HL-60 (cell line): ENCODE measurements at places on chromosomes 16 and 17.

DNA sequence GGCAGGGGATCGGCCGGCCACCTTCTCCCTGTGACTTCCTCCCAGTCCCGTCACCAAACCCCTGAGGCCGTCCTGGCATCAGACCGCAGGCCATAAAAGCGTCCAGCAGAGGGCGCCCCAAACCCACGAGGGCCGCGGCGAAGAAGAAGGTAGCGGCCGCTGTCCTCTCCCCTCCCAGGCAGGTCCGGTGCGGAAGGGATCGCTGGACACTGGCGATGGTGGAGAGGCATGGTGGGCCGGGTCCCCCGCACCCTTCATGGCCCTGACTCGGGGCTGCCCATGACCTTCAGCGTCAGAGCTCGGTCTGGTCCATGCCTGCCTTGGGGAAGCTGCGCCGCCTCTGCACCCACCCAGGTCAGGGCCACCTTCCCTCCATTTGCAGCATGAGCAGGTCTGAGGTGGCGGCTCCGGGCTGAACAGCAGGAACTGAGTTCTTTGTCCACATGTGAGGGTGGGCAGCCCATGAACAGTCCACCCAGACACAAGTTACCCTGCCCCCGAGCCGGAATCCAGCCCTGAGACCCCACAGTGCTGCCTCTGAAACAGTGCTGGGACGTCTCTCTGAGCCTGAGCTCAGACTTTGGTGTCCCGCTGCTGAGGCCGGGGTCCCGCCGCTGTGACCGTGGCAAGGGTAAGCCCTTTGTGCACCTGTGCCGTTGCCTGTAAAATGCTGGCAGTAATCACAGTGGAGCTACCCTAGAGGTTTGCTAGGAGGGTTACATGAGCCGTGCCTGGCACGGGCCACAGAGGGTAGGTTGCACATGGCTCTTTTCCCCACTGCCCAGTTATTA is 40.8 kb upstream of the CMIP start:
- peak; percentile 37 for DNase-seq

GRCh38 chr17:34356194-34356593 is at the start of gene CCL13:
CCL13 (plus strand) TSS chr17:34356480; CDS start chr17:34356527, 47 bp downstream.
- no peak for DNase-seq

DNA sequence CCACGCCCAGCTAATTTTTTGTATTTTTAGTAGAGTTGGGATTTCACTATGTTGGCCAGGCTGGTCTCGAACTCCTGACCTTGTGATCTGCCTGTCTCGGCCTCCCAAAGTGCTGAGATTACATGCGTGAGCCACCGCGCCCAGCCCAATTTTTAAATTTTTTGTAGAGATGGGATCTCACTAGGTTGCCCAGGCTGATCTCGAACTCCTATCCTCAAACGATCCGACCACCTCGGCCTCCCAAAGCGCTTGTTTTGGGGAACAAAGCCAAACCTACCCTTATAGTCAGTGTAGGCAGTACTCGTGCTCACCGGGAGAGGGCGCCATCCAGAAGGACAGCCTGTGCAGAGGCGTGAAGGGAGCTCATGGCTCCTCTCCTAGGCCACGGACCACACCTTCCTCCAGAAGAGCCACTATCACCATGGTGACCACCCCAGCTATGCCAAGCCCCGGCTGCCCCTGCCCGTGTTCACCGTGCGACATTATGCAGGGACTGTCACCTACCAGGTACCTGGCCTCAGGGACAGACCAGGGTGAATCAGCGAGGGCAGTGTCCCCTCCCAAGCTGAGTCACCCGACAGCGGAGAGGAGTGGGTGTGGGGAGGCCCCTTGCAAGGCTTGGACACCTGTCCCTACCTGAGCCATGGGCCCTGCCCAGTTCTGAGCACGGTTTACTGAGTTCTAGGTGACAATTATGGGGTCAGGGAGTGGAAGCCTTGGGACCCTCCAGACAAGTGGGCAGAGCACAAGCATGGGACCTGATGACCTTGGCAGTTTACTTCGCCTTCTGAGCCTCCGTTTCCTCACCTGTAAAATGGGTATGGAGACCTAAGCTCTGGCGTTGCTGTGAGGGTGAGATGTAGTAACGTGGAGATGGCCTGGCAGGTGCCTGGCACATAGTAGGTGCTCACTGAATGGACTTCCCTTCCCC is 13.7 kb downstream of the MYO15B start:
- DNase-seq, result no peak

- no peak for DNase-seq
These were observed 265.0 kb downstream of the CPPED1 start for GRCh38 chr16:12538667-12539091.

DNA sequence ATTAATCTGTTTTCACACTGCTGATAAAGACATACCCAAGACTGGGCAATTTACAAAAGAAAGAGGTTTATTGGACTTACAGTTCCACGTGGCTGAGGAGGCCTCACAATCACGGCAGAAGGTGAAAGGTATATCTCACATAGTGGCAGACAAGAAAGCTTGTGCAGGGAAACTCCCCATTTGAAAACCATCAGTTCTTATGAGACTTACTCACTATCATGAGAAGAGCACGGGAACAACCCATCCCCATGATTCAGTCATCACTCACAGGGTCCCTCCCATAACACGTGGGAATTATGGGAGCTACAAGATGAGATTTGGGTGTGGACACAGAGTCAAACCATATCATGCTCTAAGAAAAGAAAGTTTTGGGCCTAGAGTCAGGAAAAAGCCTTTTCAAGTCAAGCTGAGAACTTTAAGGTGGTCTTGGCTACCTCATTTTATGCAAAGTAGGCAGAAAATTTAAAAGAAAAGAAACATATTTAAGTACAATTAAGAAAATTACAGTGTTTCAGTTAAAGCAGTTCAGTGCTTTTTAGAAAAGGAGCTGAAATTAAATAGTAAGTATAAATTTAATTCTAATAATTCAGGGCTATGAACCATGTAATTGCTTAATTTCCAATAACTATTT is 24.9 kb upstream of the CRYM start:
- DNase-seq, result no peak
